ENCODE measurements at places on chromosomes 7 and 10.

DNA sequence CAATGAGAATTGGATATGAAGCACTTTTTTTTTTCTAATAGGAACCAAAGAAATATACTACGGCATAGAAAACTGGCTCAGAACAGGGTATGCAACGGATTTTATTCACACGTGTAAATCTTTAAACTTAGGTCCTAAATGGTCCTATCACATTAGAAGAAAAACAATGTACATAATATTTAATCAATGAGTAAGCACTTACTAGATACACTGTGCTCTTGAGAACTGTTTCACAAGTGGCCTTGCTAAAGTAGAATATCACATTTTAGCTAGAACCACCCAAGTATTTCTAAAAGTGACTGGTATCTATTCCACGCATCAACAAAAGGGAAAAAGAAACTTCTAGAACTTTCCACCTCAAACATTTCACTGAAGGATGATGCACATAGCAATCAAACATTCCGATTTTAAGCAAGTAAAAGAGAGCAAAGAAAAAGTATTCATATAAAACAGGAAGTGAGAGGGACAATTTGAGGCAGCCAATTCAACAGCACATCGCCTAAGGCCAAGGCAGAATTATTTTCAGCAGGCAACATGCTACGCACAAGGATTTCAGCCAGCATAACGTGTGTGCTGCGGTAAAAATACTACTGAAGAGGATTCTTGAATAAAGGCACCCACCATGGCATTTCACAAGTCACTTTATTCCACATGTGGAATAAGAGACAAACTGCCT is 55.8 kb downstream of the PARD3 start:
- no peak for DNase-seq

DNA sequence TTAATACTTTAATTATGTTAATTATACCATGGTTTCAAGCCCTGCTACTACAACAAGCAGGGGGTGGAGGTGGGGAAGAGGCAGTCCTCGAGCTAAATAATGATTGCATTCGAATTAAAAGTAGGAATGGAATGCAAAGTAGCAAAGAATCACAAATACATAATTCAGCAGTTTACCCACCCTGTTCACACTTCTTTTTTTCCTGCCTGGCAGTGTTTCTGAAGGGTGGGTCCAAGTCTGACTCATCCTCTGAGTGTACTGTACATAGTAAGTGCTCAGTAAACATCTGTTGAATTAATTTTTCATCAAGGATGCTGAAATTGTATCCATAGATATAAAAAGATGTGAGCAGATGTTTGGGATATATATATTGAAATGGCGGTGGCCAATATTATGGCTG is 778.8 kb downstream of the LRMDA start:
- no peak for DNase-seq

GRCh38 chr10:86316274-86316835 is 50.2 kb downstream of the GRID1 start:
- DNase-seq, result no peak

- DNase-seq, result no peak
Measured at GRCh38 chr7:155287284-155287935, 10.3 kb upstream of the INSIG1 start.

DNA sequence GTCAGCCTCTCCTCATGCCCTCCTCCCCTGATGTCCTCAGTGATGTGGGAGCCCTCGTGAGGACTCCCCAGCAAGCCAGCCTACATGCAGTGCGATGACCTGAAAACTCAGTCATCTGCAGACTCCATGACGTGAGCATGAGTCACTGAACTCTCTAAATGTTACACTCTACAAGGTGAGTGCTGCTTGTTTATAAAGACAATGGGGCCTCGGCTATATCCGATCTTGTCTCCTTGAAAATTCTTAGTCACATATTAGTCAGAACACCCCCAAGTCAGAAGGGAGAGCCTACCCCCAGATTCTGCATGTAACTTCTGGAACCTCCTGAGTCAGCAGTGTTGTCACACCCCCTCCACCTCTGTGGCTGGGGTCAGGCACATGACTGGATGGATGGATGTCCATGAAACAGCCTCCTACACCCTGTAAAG is 673.8 kb downstream of the INHBA start:
- DNase-seq, result peak; percentile 24

DNA sequence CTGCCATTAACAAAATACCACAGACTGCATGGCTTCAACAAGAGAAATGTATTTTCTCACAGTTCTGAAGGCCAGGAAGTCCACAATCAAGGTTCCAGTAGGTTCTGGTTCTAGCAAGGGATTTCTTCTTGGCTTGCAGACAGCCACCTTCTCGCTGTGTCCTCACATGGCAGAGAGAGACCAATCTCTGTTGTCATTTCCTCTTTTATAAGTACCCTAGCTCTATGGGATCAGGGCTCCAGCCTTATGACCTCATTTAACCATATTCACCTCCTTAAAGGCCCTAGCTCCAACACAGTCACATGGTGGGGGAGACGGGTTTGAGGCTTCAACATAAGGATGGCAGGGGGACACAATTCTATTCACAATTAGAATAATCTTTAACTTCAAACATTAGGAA is 23.6 kb downstream of the ABI1 start:
- DNase-seq, result peak; percentile 16

DNA sequence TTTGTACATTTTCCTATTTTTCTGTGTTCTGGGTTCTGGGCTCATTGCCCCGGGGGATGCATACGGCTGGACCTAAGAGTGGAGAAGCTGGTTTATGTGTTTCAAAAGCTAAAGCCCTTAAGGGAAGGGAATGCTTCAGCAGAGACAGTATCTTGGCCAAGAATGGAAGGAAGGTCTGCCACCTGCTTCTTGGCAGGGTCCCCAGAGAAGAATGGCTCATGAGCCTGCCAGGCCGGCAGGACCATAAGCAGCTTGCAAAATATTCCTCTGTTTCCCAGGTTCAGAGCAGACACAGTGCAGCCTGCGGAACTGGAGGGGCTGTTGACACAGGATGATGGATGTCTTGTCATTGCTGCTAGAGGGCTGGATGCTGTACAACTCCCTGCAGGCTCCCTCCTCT is 7.8 kb upstream of the ABHD11 start:
- no peak for DNase-seq

- no peak for DNase-seq
Measured at GRCh38 chr10:6009150-6009549, 31.8 kb upstream of the IL15RA start.

GRCh38 chr10:83917537-83918506 is 221.5 kb upstream of the GHITM start:
- peak; percentile 55 for DNase-seq

DNA sequence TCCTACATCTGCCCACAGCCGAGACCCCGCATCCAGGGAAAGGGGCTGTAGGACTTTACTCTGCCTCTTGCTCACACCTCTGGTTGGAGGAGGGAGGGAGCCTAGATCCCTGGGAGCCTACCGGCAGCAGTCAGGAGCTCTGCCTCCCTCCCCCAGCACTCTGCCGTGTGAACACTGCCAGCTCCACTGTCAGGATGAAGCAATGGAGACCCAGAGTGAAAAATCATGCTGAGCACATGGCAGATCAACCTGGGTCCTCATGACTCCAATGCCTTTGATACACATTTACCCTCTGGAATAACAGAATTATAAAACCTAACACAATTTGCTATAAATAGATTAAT is 477.7 kb downstream of the TNS3 start:
- DNase-seq, result peak; percentile 19

DNA sequence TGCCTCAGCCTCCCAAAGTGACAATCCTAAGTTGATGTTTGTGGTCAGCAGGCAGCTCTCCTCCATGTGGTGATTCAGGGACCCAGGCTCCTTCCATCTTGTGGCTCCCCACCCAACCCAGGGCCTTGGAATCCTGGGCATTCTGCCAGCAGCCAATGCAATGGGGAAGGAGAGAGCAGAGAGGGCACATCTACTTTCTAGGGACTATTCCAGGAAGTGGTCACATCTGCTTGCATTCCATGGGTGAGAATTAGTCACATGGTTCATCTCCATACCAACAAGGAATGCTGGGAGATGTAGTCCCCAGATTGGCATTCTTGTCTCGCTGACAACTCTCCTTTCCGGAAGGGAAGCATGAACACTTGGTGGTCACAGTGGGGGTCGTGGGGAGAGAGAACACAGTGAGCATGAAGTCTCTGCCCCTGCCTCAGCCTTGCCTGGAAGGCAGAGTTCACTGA is 9.9 kb upstream of the SRRM3 start:
- DNase-seq, result peak; percentile 96

- DNase-seq, result no peak
Measured at GRCh38 chr10:103109821-103110220, 83.3 kb downstream of the NT5C2 start.

- no peak for DNase-seq
Measured at GRCh38 chr10:35194906-35195305, 68.3 kb downstream of the CREM start.

- DNase-seq, result no peak
Measured at GRCh38 chr7:94761451-94761850, 105.5 kb upstream of the SGCE start.

DNA sequence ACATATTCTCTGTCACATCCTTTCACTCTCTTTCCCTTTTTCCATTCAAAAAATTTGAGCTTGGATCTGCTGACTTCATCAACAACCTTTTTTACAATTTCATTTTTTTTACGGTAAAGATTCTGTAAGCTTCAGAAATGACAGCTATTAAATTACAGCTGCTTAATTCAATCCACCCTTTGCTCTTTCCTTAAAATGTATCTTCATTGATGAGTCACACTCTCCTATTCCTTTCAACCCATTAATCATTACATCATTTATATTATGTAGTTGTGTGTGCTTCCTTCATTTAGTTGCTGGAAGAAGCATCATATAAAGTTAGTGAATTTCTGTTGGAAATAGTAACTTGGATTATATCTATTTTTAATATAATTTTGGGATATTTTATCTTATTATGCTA is 67.1 kb upstream of the MAGI2 start:
- no peak for DNase-seq

- DNase-seq, result no peak
Measured at GRCh38 chr7:47318395-47319182, 263.3 kb downstream of the TNS3 start.

GRCh38 chr7:18555968-18556367 is 60.4 kb downstream of the HDAC9 start:
- DNase-seq, result no peak

GRCh38 chr7:114942446-114943175 is 20.7 kb downstream of the MDFIC start:
- no peak for DNase-seq

GRCh38 chr7:93146472-93147141 is 1.6 kb downstream of the SAMD9L start:
- peak; percentile 16 for DNase-seq

DNA sequence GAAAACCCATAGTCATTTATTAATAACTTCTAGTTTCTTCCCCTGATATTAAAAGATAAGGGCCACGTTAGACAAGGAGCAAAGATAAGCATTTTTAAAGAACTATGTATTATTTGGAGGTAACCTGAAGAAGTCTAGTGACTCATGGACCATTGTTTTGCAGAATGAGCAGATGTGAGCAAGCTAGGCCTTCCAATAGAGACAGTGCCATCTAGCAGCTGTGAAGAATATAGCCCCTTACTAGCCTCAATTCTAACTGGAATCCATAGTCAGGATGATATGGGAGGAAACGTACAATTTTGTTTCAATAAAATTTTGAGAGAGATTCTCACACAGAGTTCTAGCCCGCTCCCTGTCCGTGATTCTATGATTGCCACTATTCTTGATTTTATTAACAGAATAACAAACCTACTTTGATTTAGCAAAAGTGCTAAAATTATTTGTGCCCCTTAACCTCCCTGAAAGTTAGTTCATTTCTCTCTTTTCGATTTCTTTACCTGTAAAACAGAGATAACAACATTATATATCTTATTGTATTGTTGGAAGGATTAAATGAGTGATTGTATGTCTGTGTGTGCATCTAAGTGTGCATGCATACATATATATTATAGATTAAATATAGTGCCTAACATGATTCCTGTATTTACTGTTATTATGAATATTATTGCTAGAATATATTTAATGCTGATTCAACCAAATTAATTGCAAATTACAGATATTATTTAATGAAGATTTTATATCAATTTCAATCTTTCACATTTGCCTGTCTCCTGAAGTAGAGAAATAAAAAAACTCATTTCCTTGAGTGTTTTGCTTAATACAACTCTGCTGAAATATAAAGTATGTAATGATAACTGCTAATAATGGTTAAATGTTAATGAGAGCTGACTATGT is 22.7 kb downstream of the FAM237B start:
- DNase-seq, result peak; percentile 70

GRCh38 chr10:91864099-91864498 is 45.2 kb downstream of the FGFBP3 start:
- DNase-seq, result no peak

DNA sequence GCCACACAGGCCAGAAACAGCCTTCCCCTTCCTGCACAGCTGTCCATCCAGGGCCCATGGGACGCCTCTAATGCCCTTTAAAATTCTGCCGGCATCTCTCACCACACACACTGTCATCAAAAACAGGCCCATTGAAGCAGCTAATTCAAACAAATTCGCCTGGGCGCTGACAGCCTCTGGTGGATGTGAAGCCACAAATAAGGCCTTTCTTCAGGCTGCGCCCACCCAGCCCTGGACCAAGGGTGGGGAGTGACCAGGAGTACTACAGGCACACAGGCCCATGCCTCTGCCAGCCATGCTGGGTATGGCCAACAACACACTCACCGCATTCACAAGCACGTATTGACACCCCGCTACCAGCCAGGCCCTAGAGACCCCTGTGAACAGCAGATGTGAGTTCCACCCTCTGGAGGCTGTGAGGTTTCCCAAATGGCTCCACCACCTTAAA is 54.6 kb downstream of the SLIT1 start:
- DNase-seq, result no peak

- no peak for DNase-seq
Measured at GRCh38 chr10:47060993-47061500, 149.8 kb downstream of the PTPN20 start.

DNA sequence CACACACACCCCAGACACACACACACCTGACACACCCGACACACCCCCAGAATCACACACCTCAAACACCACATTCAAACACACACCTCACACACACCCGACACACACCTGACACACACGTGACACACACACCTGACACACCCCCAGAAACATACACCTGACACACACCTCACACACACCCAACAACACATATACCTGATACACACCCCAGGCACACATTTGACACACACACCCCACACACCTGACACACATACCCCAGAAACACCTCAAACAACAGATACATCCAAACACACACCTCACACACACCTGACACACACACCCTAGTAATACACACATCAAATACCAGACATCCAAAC is 652 bp upstream of the CALY start:
- no peak for DNase-seq

GRCh38 chr10:14025283-14026189 is 305.2 kb downstream of the FRMD4A start:
- DNase-seq, result no peak

GRCh38 chr7:117269417-117269816 is 53.4 kb downstream of the WNT2 start:
- no peak for DNase-seq

GRCh38 chr7:87370660-87371180 is 25.3 kb downstream of the CROT start:
- no peak for DNase-seq

GRCh38 chr10:61139592-61139953 is 195.6 kb upstream of the RHOBTB1 start:
- peak; percentile 34 for DNase-seq

- peak; percentile 94 for DNase-seq
Measured at GRCh38 chr10:116836083-116836482, 13.2 kb upstream of the ENO4 start.
